ENCODE measurements at places on chromosomes 5 and 9. TPM values are rescaled to one million over a fixed set of nuclear protein-coding genes. Genes with fewer than 3 reads are reported as not detected.

GRCh38 chr5:154466147-154466546, 11.9 kb downstream of the HAND1 start:
- no peak for DNase-seq
- H3K36me3 ChIP-seq, result no peaks in the 10 kb centered on the region
- no peak overlapping the region for H3K27ac ChIP-seq
- H3K4me3 ChIP-seq, result no peak overlapping the region

- H3K27ac ChIP-seq, result no peak overlapping the region
- no peak overlapping the region for H3K4me3 ChIP-seq
- H3K27me3 ChIP-seq, result no peaks in the 10 kb centered on the region
- H3K36me3 ChIP-seq, result no peaks in the 10 kb centered on the region
- DNase-seq, result no peak
Observed at GRCh38 chr9:94668418-94668927, 29.2 kb upstream of the FBP1 start.

GRCh38 chr5:138575194-138576015, at the start of gene HSPA9:
Gene HSPA9, minus strand, starts transcription at chr5:138575401. Its CDS starts 83 bp downstream, at chr5:138575318.
- no peaks in the 10 kb centered on the region for H3K27me3 ChIP-seq
- H3K36me3 ChIP-seq, result no peaks in the 10 kb centered on the region
- peaks cover 1% of the 10 kb centered on the region for H3K4me1 ChIP-seq
- H3K27ac ChIP-seq, result peak within 1 kb of the TSS; percentile 98

- H3K4me3 ChIP-seq, result no peak overlapping the region
- no peaks in the 10 kb centered on the region for H3K36me3 ChIP-seq
- DNase-seq, result no peak
- H3K27ac ChIP-seq, result no peak overlapping the region
- H3K4me1 ChIP-seq, result peaks cover 2% of the 10 kb centered on the region
Observed at GRCh38 chr9:3830291-3830690, 304.5 kb upstream of the RFX3 start.

- H3K27ac ChIP-seq, result no peak overlapping the region
- H3K4me3 ChIP-seq, result no peak overlapping the region
- DNase-seq, result no peak
- no peaks in the 10 kb centered on the region for H3K27me3 ChIP-seq
- H3K36me3 ChIP-seq, result no peaks in the 10 kb centered on the region
Observed at GRCh38 chr9:119834064-119834620, 464.9 kb upstream of the BRINP1 start.

GRCh38 chr9:126965541-126966428, 51.2 kb downstream of the RALGPS1 start:
- H3K36me3 ChIP-seq, result no peaks in the 10 kb centered on the region
- no peaks in the 10 kb centered on the region for H3K27me3 ChIP-seq
- no peak overlapping the region for H3K27ac ChIP-seq
- peaks cover 1% of the 10 kb centered on the region for H3K4me1 ChIP-seq
- DNase-seq, result peak; percentile 49

GRCh38 chr9:93036887-93037475, 21.5 kb upstream of the SUSD3 start:
- DNase-seq, result no peak
- no peaks in the 10 kb centered on the region for H3K36me3 ChIP-seq
- no peak overlapping the region for H3K4me3 ChIP-seq
- H3K27me3 ChIP-seq, result no peaks in the 10 kb centered on the region
- no peak overlapping the region for H3K27ac ChIP-seq

DNA sequence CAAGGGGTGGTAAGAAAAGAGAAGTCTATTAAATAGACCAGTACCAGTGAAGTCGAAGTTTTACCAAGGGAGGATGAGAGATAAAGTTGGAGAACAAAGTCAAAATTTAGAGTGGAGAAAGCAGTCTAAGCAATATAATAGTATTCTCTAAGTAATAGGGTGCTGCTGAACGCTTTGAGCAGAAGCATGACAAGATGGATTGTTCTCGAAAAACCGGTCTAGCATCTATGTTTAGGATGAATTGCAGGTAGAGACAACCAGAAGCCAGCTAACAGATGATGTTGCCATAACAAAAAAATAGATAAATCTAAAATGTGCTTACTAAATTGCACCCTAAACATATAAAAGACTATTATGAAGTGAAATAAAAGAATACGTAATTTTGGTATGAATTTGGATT, 237.0 kb downstream of the PRELID2 start:
- no peak overlapping the region for H3K27ac ChIP-seq
- no peak overlapping the region for H3K4me3 ChIP-seq
- H3K4me1 ChIP-seq, result no peaks in the 10 kb centered on the region
- H3K27me3 ChIP-seq, result no peaks in the 10 kb centered on the region
- H3K36me3 ChIP-seq, result no peaks in the 10 kb centered on the region
- DNase-seq, result no peak

GRCh38 chr5:57844410-57844809, 361.8 kb upstream of the ACTBL2 start:
- H3K4me1 ChIP-seq, result no peaks in the 10 kb centered on the region
- H3K4me3 ChIP-seq, result no peak overlapping the region
- no peak overlapping the region for H3K27ac ChIP-seq
- H3K27me3 ChIP-seq, result no peaks in the 10 kb centered on the region

DNA sequence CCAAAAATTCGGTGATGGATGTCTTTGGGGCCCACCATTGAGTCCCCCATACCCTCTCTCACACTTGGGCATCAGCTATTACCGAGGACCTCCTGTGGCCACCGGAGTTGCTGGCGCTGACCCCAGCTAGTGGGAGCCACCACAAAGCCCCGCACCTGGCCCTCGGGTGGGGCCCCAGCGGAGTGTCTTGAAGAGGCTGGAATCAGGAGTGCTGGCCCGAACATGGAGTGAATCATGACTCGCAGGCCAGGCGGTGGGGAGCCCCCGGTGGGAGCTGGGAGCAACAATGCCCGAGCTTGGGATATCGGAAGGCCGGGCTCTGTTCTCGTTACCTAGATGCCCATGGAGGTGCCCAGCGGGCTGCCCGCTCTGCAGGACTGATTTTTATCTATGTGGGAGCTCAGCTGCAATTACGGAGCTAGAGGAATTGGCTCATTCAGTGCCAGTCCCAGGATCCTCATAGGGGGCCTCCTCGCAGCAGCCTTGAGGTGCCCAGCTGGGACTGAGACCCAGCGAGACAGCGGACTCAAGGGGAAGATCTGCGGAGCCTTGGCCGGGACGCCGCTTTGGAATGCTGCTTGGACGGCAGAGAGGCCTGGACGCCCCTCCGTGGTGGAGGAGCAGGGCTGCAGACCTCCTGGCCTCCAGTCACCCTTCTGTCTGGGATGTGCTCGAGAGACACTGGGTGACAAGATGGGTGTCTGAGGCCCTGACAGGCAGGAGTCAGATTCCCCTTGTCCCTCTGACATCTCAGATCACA, 70.8 kb downstream of the PSMB7 start:
- H3K4me3 ChIP-seq, result no peak overlapping the region
- H3K27me3 ChIP-seq, result no peaks in the 10 kb centered on the region
- H3K36me3 ChIP-seq, result no peaks in the 10 kb centered on the region
- no peak overlapping the region for H3K27ac ChIP-seq
- H3K4me1 ChIP-seq, result peaks cover 8% of the 10 kb centered on the region

- DNase-seq, result no peak
- H3K36me3 ChIP-seq, result no peaks in the 10 kb centered on the region
- peaks cover under 1% of the 10 kb centered on the region for H3K4me1 ChIP-seq
- H3K27ac ChIP-seq, result no peak overlapping the region
Observed at GRCh38 chr9:131324736-131325679, 35.5 kb downstream of the PLPP7 start.

GRCh38 chr9:127575875-127576778, 36.0 kb upstream of the STXBP1 start:
- no peak for DNase-seq
- no peaks in the 10 kb centered on the region for H3K27me3 ChIP-seq
- H3K4me1 ChIP-seq, result peaks cover 16% of the 10 kb centered on the region
- no peaks in the 10 kb centered on the region for H3K36me3 ChIP-seq
- no peak overlapping the region for H3K27ac ChIP-seq

DNA sequence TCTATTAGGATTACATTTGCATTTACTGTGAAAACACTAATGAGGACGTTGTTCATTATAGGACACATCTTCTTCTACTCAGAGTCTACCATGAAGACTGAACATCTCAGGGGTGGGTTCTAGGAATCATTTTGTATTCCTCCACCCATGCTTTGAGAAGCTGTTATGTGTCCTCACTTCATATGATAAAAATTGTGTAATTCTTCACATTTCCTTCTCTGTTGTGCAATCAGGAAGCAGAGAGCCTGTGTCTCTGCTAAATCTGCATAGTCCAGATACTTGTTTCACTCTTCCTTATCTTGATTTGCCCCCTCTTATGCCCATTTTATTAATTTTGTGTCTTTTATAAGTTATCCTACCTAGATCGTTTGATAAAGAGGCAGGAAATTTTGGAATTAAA, 97.8 kb upstream of the IQGAP2 start:
- no peaks in the 10 kb centered on the region for H3K27me3 ChIP-seq
- no peak for DNase-seq
- H3K36me3 ChIP-seq, result no peaks in the 10 kb centered on the region
- H3K4me1 ChIP-seq, result no peaks in the 10 kb centered on the region
- H3K4me3 ChIP-seq, result no peak overlapping the region

DNA sequence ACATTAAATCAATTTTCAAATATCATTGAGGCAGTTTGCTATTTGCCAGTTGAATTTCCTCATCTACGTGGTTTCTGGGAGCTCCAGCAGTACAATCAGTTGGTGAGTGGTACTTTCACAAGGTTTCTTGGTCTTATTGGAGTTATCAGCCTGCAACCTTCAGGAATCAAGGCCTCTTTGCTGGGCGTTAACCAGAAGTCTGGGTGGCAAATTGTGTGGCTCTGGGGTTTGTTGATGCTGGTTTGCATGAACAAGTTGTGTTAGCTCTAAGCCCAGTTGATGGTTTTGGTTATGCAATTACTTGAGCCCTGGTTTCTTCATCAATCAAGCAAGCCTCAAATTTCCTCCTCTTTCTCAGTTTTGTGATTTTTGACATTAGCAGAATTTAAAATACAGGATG, 152.9 kb upstream of the ANKRD55 start:
- no peaks in the 10 kb centered on the region for H3K27me3 ChIP-seq
- H3K27ac ChIP-seq, result no peak overlapping the region
- no peaks in the 10 kb centered on the region for H3K4me1 ChIP-seq
- no peak overlapping the region for H3K4me3 ChIP-seq
- DNase-seq, result no peak
- no peaks in the 10 kb centered on the region for H3K36me3 ChIP-seq

- no peak overlapping the region for H3K4me3 ChIP-seq
- no peak for DNase-seq
- H3K36me3 ChIP-seq, result no peaks in the 10 kb centered on the region
- no peaks in the 10 kb centered on the region for H3K27me3 ChIP-seq
- no peak overlapping the region for H3K27ac ChIP-seq
- H3K4me1 ChIP-seq, result no peaks in the 10 kb centered on the region
Observed at GRCh38 chr5:56148453-56148971, 84.6 kb downstream of the ANKRD55 start.

DNA sequence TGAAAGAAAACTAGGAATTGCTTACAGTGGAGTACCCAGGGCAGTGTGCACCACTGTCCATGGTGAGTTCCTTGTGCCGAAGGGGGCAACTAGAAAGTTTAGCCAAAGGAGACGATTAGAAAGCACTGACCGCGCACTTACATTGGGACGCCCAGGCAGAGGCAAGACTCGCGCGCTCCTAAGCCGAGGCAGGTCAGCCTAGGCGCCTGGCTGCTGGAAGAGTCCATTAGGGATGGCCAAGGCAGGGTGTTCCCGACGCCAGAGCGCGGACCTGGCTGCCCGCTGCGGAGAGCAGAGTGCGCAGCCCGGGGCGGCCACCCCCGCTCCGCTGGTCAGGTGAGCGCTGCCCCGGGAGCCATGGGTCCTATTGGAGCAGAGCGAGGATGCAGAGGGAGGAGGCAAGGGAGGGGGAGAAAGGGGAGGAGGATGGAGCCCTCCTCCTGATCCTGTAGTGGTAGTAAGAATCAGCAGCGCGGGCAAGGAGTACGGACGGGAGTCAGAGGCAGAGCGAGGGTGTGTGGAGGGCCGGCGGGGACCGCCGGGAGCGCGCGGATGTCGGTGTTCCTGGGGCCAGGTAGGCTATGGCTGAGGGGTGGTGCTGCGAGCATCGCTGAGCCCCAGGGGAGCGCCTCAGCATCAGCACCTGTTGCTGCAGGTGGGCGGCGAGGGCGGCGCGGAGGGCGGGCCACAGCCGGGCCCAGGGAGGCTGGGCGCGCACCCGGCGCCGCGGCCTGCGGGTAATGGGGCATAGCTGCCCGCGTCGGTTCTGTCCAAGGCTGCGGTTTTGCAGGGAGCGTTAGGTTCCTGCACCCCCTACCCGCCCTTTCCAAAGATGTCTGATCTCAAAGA, at the start of gene ADGRV1:
Gene ADGRV1 (plus strand): TSS at position 454 of the 849 bp plus-strand sequence. CDS start 99 bp downstream, at position 553.
- H3K27me3 ChIP-seq, result no peaks in the 10 kb centered on the region
- H3K27ac ChIP-seq, result no peak within 1 kb of the TSS
- no peaks in the 10 kb centered on the region for H3K36me3 ChIP-seq
- peaks cover 4% of the 10 kb centered on the region for H3K4me1 ChIP-seq

GRCh38 chr5:156147944-156148285, 179.0 kb upstream of the SGCD start:
- H3K36me3 ChIP-seq, result no peaks in the 10 kb centered on the region
- no peaks in the 10 kb centered on the region for H3K4me1 ChIP-seq
- no peaks in the 10 kb centered on the region for H3K27me3 ChIP-seq

DNA sequence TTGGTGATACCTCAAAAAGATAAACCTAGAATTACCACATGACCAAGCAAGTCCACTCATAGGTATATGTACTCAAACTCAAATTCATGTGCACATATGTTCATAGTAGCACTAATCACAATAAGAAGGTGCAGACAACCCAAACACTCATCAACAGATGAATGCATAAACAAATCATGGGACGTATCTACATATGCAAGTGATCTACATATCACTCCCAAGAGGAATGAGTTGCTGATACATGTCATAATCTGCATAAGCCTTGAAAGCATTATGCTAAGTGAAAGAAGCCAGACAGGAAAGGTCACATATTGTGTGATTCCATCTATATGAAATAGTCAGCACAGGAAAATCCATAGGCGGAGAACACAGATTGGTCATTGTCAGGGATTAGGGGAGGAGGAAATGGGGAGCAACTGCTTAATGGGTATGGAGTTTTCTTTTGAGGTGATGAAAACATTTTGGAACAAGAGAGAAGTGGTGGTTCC, 10.6 kb upstream of the GPX8 start:
- no peak for DNase-seq
- H3K27ac ChIP-seq, result no peak overlapping the region
- H3K27me3 ChIP-seq, result no peaks in the 10 kb centered on the region
- no peaks in the 10 kb centered on the region for H3K36me3 ChIP-seq

DNA sequence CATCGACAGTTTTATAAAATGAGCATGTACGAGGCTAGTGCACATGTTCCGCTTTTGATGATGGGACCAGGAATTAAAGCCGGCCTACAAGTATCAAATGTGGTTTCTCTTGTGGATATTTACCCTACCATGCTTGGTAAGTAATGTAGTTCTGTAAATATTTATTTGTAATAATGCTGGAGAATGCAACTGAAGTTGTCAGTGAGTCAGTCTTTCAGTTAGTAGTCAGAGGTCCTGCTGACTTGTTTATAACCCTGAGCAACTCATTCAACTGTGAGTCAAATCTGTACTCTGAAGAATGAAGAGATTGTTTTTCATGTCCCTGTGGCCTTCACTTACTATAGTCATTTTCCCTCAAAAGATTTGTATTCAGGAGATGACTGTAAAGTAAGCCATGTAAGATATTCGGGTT, 28.4 kb upstream of the GPR150 start:
- H3K27me3 ChIP-seq, result no peaks in the 10 kb centered on the region
- H3K36me3 ChIP-seq, result no peaks in the 10 kb centered on the region
- no peak overlapping the region for H3K4me3 ChIP-seq

The BTNL3 gene
- 0.12 TPM for total RNA-seq

The GALNT12 gene
- total RNA-seq, result 7.0 TPM

The FOXE1 gene
- total RNA-seq, result not detected

The DCAF12 gene
- 25.8 TPM for total RNA-seq

The PPP3R2 gene
- not detected for total RNA-seq

The SPINK5 gene
- total RNA-seq, result 4.5 TPM

The FAM78A gene
- 0.69 TPM for total RNA-seq

All from ovary (tissue), 10 donors.